ENCODE measurements at places on chromosomes 1 and 21.
A peak's percentile ranks its signal among the peaks of the same experiment; 100 is the strongest.

- DNase-seq = no peak
Measured at GRCh38 chr21:45457832-45458172, 52.8 kb downstream of the COL18A1 start.

GRCh38 chr1:42305639-42306038 lies 29.4 kb downstream of the FOXJ3 start:
- DNase-seq = no peak

DNA sequence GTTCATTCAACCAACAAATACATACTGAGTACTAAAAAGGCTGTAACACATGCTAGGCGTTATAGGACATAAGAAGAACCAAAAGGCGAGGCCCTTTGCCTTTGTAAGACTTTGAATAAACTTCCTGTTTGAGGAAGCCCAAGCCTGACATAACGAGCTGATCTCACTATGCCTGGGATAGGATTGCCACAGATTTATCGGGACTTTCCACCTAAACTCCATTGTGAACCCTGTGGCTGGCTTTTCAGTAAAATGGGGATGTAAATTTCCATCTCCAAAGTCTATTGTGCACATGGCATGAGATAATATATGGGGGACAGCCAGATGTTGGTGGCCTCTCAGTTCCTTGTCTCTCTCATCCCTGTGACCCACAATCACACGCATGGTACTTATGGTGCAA lies 41.9 kb downstream of the LMO4 start:
- no peak for DNase-seq

- DNase-seq = no peak
Measured at GRCh38 chr21:39451332-39452206, at the start of gene SH3BGR. TSS of gene SH3BGR (plus strand) at chr21:39451970. CDS start at chr21:39452097, 127 bp downstream.

DNA sequence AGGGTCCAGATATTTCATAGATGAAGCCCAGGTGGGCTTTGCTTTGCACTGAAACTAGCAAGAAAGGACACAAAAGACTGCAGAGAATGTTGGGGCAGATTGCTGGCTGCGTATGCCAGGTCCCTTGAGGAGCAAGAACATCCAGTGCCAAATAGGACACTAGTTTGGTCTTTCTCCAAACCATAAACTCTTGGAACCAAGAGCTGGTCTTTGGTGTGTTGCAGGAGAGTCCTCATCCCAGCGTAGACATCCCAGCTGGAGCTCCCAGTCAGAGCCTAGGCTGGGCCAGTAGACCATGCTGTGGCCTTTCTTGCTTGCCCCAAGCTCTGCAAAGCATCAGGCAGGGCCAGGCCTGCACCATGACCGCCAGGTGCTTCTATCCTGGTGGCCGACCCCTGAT lies 87.5 kb downstream of the ATP5PO start:
- no peak for DNase-seq

- DNase-seq = no peak
Measured at GRCh38 chr1:225453797-225454648, 26.2 kb upstream of the LBR start.

- DNase-seq = no peak
Measured at GRCh38 chr1:9890224-9890731, 19.8 kb downstream of the CTNNBIP1 start.

DNA sequence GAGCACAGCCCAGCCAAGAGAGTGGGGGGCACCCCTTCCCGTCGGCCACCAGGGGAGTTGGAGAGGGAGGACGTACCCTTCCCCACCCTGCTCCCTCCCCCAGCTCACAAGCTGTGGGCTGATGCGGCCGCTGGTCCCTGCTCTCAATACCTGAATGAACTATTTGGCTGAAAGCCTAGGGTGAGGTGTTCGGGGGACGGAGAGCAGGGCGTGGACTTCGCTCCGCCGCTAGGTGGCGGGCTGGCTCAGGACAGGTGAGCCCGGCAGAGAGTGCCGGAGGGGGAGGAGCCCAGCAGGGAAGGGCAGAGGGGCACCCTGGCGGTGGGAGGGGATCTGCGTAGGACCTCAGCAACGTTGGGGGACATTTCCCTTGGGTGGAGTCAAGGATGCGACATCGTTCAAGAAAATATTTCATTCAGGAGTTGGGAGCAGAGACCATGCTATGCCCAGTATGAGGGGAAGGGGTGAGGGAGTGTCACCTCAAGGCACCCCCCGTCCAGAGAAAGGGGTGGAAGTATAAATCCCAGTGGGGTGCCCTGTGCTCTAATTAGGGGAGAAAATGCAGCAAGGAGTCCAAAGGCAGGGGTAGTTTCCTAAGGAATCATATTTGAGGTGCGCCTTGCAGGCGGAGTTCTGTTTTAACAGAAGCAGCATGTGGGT lies 12.0 kb upstream of the RHBG start:
- DNase-seq = peak; percentile 53

DNA sequence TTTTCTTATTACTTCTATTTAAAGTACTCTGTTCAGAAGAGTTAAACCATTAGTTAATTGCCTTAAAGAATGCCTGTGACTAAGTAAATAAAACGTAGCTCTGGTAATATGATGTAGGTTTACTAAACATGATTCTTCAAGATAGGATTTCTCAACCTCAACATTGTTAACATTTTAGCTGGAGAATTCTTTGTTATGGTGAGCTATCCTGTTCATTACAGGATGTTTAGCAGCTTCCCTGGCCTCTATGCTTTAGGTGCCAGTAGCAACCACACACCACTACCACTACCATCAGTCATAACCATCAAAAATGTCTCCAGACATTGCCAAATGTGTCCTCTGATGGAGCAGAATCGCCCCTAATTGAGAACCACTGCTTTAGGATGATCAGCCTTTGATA lies 10.7 kb downstream of the RPF1 start:
- DNase-seq = no peak

DNA sequence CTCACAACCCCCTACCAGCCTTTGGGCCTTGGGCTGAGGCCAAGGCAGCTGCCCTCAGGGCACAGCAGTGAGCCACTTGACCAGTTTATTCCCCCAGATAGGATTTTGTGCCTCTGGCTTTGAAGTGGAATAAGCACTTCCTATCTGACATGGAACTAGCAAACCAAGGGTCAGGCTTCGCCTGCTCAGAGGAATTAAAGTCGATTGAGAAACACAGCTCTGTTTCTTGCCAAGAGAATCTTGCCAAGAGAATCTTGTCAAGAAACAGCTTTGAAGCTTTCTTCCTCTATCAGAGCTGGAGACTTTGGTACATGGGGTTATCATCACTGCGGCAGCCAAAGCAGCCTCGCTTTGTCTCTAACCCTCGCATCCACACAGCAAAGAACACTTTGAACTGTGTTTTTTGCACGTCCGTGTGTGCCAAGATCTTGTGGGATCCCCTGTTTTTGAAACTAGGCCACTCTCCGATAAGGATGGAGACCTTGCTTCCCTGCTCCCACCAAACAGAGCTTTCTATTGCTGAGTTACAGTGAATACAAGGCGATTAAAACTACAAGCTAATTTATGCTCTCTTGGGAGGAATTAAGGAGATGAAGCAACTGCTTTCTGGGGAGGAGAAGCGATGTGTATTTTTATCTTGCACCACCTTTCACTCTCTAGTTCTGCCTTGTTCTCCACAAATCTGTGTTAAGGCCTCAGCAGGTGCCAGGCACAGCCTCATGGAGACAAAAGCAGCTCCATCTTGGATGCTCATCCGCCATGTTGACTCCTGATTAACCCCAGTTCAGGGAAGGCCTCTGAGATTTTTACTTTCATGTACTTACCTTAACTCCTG lies 67.3 kb downstream of the RHOU start:
- no peak for DNase-seq

- DNase-seq = no peak
Measured at GRCh38 chr1:30385246-30385995, 338.0 kb downstream of the MATN1 start.

DNA sequence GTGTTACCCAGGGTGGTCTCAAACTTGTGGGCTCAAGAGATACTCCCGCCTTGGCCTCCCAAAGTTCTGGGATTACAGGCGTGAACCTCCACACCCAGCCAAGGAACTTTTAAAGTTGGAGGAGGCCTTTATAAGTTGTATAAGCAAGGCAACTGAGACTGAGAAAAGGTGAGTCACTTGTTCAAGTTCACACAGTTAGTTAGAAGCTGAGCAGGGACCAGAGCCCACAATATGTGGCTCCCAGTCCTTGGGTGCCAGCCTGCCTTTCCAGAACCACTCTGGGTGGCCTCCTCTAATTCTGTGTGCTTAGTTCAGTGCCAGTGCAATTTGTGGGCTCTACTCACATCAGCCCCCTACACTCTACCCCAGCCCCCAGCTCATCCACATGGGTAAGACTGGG lies 3.7 kb downstream of the RAB25 start:
- no peak for DNase-seq

GRCh38 chr1:30670240-30671060 lies 52.9 kb downstream of the MATN1 start:
- no peak for DNase-seq

- no peak for DNase-seq
Measured at GRCh38 chr1:26471498-26472319, 531 bp upstream of the HMGN2 start.

GRCh38 chr1:71357708-71358107 lies 276.9 kb upstream of the ZRANB2 start:
- no peak for DNase-seq

DNA sequence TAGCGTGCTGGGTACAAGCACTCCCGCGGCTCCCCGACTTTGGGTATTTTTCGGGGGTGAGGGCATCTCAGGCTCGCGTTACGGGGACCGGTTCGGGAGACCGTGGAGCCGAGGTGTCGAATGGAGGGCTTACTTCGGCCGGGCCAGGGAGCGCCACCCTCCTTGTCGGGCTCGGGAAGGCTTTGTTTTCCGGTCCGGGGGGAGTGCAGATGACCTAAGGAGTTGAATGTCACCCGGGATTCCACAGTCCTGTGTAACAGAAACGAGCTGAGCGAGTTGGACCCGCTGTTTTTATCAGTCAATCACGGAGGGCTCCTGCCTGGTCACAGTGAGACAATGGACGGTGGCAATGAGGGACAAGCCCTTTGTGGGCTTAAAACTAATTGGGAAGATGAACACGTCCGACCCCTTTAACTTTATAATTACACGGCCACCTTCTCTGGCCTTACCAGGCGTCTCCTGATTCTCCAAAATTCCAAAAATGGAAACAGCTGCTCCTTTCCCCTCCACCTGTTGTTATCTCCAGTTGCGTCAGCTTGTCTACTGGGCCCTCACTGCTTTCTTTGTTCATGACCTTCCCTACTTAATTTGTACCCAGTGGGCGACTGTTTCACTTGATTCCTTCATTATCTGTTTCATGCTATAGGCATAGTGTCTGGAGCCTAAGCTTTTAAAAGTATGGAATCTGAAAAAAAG lies 929 bp upstream of the TRIM45 start:
- DNase-seq = no peak

DNA sequence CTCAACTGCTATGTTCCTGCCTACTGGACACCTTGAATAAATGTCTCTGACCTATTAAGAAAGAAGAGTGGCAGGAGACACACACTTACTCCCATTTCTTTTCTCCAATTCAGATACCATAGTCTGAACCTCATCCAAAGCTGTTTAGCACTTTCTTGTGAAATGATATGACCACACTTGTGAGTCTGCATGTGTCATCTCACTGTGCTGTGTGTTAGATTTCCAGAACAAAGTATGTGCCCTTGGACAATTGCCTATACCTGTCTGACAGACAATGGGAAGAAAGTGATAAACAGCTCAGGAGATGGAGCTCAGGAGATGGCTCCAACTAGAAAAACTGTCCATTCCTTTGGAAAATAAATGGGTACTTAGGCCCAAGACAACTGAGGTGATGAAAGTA lies 48.4 kb downstream of the USP48 start:
- DNase-seq = no peak

GRCh38 chr1:213852107-213852506 lies 135.7 kb upstream of the PROX1 start:
- DNase-seq = no peak

- no peak for DNase-seq
Measured at GRCh38 chr1:222561656-222562055, 13.8 kb upstream of the HHIPL2 start.

- peak; percentile 31 for DNase-seq
Measured at GRCh38 chr1:91731815-91732214, 154.1 kb downstream of the TGFBR3 start.

DNA sequence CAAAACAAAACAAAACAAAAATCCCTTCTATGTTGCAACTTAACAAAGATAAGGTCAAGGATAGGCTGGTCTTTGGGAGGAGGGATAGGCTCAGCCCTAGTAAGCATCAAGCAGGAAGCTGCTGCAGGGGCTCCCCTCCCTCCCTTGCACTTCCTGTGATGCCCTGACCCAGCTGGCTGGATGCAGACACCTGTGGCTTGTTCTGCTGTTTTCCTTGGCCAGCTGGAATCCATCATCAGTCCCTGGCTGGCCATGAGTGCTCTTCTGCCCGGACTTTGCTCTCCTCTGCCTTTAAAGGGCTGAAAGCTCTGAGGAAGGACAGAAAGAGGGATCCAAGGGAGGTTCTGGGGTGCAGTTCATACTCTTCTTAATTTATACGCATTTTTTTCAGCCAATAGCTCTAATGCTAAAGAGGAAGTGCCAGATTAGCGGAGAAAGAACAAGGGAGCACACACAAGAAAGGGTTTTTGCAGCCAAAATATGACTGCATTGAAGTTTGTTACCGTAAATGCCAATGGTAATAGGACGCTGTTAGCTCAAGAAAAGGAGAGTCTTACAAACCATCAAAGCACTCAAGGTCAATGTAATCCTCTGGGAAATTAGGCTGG lies 19.9 kb upstream of the UBE2U start:
- DNase-seq = no peak

DNA sequence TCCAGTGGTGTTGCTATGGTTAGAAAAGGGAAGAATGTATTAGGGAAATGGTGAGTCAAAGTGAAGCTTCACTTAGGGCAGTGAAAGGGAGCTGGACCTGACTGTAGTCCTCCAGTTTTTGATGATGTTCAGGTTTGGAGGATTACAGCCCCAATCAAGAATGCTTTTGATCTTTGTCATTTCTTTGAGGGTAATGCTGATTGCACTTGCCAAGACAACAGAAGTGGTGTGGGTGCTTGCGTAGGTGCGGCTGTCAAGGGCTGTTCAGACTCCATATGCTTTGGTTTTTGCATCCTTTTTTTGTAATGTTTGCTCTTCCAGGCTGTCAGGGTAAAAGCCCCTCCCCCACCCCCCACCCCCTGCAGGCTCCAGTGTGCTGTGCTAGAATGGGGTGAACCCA lies 38.9 kb downstream of the HHAT start:
- no peak for DNase-seq

DNA sequence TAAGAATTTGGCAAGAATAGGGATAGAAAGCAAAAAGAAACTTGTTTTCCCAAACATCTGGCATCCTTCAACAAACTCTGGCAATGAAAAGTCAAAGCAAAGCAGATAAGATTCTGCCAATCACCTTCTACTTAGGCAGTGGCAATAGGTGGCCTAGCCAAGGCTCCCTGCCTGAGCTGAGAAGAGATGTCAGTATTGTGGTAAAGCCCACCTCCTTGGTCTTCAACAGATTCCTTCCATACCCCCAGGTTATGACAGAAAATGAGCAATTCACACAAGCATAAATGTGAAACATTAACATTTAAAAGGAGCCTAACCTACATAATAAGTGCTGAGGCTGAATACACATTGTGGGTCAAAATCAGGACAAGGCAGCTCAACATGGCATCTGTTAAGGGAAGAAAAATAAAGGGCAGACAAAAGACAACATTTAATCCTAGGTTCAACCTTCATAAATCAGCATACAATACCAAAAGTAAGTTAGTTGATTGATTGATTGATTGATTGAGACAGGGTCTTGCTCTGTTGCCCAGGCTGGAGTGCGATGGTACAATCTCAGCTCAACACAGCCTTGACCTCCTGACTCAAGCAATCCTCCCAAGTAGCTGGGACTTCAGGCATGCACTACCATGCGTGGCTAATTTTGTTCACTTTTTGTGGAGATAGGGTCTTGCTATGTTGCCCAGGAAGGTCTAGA lies 123.1 kb downstream of the AKT3 start:
- no peak for DNase-seq

- DNase-seq = no peak
Measured at GRCh38 chr1:31199949-31200348, 39.7 kb downstream of the NKAIN1 start.
